Mucosa of gallbladder (tissue), 1 donor: ENCODE measurements at places on chromosomes 7 and 10. TPM values are rescaled to one million over a fixed set of nuclear protein-coding genes. Genes with fewer than 3 reads are reported as not detected.

CTTNBP2 gene
- total RNA-seq = 10.6 TPM

TEX47 gene
- not detected for total RNA-seq

APBB1IP gene
- 40.1 TPM for total RNA-seq

C7orf57 gene
- not detected for total RNA-seq

PRLHR gene
- total RNA-seq = 0.17 TPM

ST8SIA6 gene
- 0.92 TPM for total RNA-seq

UNCX gene
- not detected for total RNA-seq

NUTM2B gene
- total RNA-seq = 2.4 TPM

PDIA4 gene
- total RNA-seq = 216 TPM

COL1A2 gene
- total RNA-seq = 478 TPM

ARMH3 gene
- total RNA-seq = 26.4 TPM

HELLS gene
- total RNA-seq = 7.1 TPM

ELN gene
- total RNA-seq = 70.3 TPM

HOXA3 gene
- 1.8 TPM for total RNA-seq

UNC5B gene
- total RNA-seq = 115 TPM

ANXA11 gene
- 247 TPM for total RNA-seq

HOXA11 gene
- not detected for total RNA-seq

DPYSL4 gene
- 0.81 TPM for total RNA-seq

GPR22 gene
- total RNA-seq = not detected

PALD1 gene
- total RNA-seq = 15.5 TPM

ICA1 gene
- total RNA-seq = 26.4 TPM

ZRANB1 gene
- total RNA-seq = 17.7 TPM

JMJD1C gene
- 79.0 TPM for total RNA-seq

C10orf143 gene
- total RNA-seq = 4.8 TPM

NCAPG2 gene
- 7.5 TPM for total RNA-seq

CHST15 gene
- total RNA-seq = 23.5 TPM

FFAR4 gene
- 6.1 TPM for total RNA-seq

GHITM gene
- total RNA-seq = 129 TPM

LRMDA gene
- total RNA-seq = 17.1 TPM
